IPS-NIHi11 (cell line): ENCODE measurements at places on chromosomes 4 and X.

DNA sequence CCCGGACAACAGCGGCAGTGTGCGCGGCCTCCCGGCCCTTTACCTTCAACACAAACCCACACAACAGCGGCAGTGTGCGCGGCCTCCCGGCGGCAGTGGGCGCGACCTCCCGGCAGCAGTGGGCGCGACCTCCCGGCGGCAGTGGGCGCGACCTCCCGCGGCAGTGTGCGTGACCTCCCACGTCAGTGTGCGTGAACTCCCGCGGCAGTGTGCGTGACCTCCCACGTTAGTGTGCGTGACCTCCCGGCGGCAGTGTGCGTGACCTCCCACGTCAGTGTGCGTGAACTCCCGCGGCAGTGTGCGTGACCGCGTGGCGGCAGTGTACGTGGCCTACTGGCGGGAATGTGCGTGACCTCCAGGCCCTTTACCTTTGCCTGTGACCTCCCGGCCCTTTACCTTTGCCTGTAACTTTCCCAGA lies 576.6 kb upstream of the FRG1 start:
- no peak for DNase-seq

DNA sequence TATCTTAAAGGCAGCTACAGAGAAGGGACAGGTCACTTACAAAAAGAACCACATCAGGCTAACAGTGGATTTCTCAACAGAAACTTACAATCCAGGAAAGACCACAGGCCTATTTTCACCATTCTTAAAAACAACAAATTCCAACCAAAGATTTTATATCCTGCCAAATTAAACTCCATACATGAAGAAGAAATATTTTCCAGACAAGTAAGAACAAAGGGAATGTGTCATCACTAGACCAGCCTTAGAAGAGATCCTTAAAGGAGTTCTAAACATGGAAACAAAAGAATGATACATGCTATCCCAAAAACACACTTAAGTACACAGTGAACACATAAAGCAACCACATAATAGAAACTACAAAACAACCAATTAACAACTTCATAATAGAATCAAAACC lies 105.6 kb downstream of the ANXA10 start:
- DNase-seq: no peak

- no peak for DNase-seq
Measured at GRCh38 chr4:109020861-109021260, 258.0 kb upstream of the ETNPPL start.

DNA sequence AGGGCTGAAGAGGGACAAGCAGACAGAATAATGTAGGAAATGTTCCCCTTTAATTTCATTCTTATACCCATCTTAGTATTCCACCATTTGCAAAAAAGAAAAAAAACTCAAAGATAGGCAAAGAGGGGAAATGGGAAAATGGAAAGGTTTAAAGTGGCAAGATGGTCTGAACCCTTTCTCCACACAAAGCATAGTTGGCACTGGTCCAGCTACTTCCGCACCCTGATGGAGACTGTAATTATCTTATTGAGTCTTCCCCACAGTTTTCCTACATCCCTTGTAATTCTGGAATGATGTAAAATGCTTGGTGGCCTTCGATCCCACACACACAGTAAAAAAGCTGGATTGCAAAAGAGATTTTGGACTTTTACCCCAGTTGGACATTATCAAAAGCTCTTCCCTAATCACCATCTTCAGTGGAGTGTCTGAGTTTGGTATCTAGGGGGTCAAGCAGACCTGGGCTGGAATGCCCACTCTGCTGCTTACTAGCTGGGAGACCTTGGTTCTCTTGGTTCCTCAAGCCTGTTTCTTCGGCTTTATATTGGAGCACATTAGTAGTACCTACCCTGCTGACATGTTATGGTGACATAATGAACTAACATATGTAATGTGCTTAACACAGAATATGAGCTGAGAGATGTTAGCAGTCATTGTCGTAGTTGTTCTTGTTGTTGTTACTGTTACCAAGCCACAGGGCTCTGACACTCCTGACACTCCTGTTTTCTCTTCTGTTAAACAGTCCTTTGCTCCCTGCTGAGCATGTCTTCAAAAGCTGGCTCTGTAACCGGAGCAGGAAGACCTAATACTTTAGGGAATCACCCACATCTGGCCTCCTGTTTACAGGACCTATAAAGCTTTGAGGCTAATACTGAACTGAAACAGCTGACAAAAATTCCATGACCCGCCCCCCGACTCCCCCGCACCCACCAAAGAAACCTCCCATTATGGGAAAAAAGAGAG lies 4.7 kb downstream of the SRPX2 start:
- no peak for DNase-seq

GRCh38 chrX:69614886-69615285 lies 1.0 kb upstream of the EDA start:
- DNase-seq: no peak

GRCh38 chr4:160592258-160592657 lies 1489.4 kb downstream of the RAPGEF2 start:
- DNase-seq: no peak
